ENCODE measurements at places on chromosomes 4 and X. TPM values are rescaled to one million over a fixed set of nuclear protein-coding genes. Genes with fewer than 3 reads are reported as not detected.

DNA sequence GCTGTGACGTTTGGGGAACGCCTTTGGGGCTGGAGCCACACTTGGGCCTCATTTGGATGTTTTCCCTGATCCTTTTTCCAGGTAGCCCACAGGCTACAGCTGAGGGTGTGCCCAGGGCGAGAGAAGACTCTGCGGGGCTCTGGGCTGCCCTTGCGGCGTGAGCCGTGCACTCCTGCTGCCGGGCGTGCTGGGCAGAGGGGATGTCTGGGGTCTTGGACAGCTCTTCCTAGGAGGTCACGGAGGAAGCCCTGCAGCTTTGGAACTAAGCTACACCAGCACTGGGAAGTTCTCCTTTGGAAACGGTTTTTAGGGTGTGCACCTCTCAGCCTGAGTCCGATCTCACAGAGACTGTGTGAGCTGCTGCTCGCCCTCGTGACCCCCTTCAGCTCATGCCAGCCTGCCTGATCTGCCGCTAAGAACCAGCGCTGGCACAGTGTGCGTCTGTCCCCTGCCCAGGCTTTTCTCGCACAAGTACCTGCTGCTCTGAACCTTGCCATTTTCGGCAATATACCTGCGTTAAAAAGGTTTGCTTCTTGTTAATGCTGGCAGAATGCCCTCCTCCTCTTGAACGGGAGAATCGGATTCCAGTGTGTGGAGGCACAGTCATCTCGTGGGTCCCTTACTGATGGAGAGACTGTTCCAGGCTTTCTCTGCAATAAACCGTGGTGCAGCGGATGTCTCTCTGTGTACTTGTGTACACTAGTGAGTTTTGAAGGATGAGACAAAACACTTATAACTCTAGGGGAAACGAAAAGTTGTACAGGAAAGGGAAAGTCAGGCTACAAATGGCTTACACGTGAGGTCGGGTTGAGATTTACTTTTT lies 14.3 kb downstream of the MSANTD1 start:
- peaks cover 3% of the 10 kb centered on the region for H3K4me1 ChIP-seq
- H3K36me3 ChIP-seq = no peaks in the 10 kb centered on the region
- H3K27me3 ChIP-seq = no peaks in the 10 kb centered on the region
- H3K27ac ChIP-seq = no peak overlapping the region
- H3K4me3 ChIP-seq = no peak overlapping the region
- DNase-seq = peak; percentile 3

DNA sequence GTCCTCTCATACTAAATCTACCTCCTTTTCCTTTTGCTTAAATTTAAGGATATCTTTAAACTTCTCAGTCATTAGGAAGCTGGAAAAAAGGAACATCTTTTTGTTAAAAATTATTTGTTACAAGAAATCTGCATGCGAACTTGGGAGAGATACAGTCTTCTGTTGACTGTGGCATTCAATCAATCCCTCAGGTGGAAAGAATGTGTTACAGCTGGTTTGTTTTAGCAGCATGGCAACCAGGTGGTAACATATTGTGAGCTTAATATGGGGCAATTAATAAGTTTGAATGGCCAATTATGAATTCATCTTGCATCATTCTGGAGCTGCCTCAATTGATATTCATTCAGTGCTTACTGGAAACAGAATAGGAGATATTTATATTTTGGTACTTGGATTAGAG lies 135.0 kb downstream of the GC start:
- no peaks in the 10 kb centered on the region for H3K4me1 ChIP-seq
- H3K4me3 ChIP-seq = no peak overlapping the region
- no peak for DNase-seq
- H3K27ac ChIP-seq = no peak overlapping the region
- H3K36me3 ChIP-seq = no peaks in the 10 kb centered on the region
- H3K27me3 ChIP-seq = no peaks in the 10 kb centered on the region

GRCh38 chr4:142961866-142962265 lies 115.8 kb upstream of the INPP4B start:
- H3K4me3 ChIP-seq = no peak overlapping the region
- no peak for DNase-seq
- no peak overlapping the region for H3K27ac ChIP-seq
- H3K27me3 ChIP-seq = no peaks in the 10 kb centered on the region

GRCh38 chrX:133698298-133698697 lies 283.0 kb upstream of the GPC4 start:
- no peak overlapping the region for H3K27ac ChIP-seq
- no peak for DNase-seq
- H3K36me3 ChIP-seq = no peaks in the 10 kb centered on the region
- H3K4me3 ChIP-seq = no peak overlapping the region
- H3K4me1 ChIP-seq = peaks cover 13% of the 10 kb centered on the region

DNA sequence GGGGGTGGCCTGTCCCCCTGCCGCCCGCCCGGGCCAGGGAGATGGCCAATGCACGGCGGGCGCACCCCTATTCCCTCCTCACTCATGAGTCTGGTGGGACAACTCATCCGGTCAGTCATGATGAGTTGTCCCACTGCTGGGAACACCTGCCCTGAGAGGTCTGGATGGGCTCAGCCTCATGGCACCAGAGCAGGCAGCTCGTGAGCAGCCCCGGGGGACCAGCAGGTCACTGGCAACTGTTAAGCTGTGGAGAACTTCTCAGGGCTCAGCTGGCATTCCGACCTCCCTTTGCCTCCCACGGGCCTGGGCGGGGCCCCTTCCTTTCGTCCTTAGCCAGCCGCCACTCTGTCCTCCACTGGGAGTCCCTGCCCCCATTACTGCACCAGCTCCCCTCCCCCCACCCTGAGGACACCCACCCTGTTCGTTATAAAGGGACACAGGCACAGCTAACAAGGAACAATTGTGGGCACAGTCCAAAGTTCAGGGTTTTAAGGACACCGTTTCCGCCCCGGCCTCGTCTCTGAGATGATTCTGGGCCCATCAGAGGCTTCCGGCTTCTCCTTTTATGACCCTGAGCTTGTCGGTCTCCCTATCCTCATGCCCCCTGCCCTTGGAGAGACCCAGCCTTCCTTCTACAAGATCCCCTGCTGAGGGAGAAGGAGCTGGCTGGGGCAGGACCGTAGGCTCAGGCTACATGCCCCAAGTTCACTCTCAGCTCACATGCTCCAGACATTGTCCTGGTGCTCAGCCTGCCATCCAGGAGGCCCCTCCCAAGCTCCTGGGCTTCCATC lies 14.6 kb upstream of the KIAA0232 start:
- no peak overlapping the region for H3K27ac ChIP-seq
- no peak overlapping the region for H3K4me3 ChIP-seq
- H3K4me1 ChIP-seq = peaks cover 8% of the 10 kb centered on the region
- no peaks in the 10 kb centered on the region for H3K27me3 ChIP-seq
- no peak for DNase-seq

The SORCS2 gene
- total RNA-seq = 0.05 TPM

GRCh38 chr4:8238036-8238511 lies 31.5 kb upstream of the HTRA3 start:
- no peak for DNase-seq
- H3K27ac ChIP-seq = no peak overlapping the region
- H3K4me3 ChIP-seq = no peak overlapping the region
- H3K27me3 ChIP-seq = no peaks in the 10 kb centered on the region
- H3K4me1 ChIP-seq = peaks cover 4% of the 10 kb centered on the region
- H3K36me3 ChIP-seq = no peaks in the 10 kb centered on the region

The SPANXA1 gene
- not detected for total RNA-seq

- no peaks in the 10 kb centered on the region for H3K4me1 ChIP-seq
- no peaks in the 10 kb centered on the region for H3K27me3 ChIP-seq
- no peak overlapping the region for H3K27ac ChIP-seq
- no peak for DNase-seq
- H3K36me3 ChIP-seq = no peaks in the 10 kb centered on the region
These were observed 10.5 kb upstream of the APOOL start for GRCh38 chrX:84993150-84993549.

GRCh38 chr4:1112174-1112820 lies 1.1 kb downstream of the RNF212 start:
- H3K27ac ChIP-seq = no peak overlapping the region
- no peaks in the 10 kb centered on the region for H3K27me3 ChIP-seq
- H3K4me3 ChIP-seq = no peak overlapping the region

DNA sequence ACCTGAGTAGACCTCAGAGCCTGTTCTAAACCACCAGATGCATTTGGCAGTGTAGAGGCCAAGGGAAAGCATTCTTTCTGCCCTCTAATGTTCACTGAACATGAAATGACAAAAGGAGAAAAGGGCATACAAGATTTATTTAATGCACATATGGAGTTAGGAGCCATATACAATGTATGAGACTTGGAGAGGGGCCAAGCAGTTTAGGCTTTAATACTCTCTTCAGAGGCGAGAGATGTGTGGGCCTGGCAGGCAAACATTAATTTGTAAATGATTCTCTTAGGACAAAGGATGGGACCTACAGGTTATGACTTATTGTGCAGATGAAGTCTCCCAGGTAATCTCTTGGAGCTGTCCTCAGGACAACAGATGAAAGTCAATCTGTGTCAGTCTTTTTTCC lies 631.9 kb downstream of the ADGRL3 start:
- DNase-seq = no peak
- H3K4me1 ChIP-seq = no peaks in the 10 kb centered on the region
- H3K36me3 ChIP-seq = no peaks in the 10 kb centered on the region

- H3K4me1 ChIP-seq = peaks cover 13% of the 10 kb centered on the region
- peak overlapping the region; percentile 61 for H3K4me3 ChIP-seq
- H3K36me3 ChIP-seq = no peaks in the 10 kb centered on the region
- no peaks in the 10 kb centered on the region for H3K27me3 ChIP-seq
- no peak for DNase-seq
These were observed 12.7 kb downstream of the ACOX3 start for GRCh38 chr4:8427761-8428287.

DNA sequence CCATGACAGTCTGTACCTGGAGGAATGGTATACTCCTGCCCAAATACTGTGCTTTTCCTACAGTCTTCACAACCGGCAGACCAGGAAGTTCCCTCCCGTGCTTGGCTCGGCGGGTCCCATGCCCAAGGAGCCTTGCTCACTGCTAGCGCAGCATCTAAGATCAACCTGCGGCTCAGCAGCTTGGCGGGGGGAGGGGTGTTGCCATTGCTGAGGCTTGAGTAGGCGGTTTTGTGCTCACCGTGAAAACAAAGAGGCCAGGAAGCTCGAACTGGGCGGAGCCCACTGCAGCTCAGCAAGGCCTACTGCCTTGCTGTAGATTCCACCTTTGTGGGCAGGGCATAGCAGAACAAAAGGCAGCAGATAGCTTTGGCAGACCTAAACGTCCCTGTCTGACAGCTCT lies 152.7 kb downstream of the TEX11 start:
- no peak for DNase-seq
- H3K36me3 ChIP-seq = no peaks in the 10 kb centered on the region
- no peak overlapping the region for H3K4me3 ChIP-seq
- no peak overlapping the region for H3K27ac ChIP-seq
- H3K27me3 ChIP-seq = no peaks in the 10 kb centered on the region

DNA sequence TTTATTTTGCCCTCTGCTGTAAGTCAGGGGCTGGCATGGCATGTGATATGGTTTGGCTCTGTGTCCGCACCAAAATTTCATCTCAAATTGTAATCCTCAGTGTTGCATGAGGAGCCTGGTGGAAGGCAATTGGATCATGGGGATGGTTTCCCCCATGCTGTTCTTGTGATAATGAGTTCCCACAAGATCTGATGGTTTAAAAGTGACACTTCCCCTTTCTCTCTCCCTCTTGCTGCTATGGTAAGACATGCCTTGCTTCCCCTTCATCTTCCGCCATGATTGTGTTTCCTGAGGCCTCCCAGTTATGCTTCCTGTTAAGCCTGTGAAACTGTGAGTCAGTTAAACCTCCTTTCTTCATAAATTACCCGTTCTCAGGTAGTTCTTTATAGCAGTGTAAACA lies 72.0 kb upstream of the MSX1 start:
- no peaks in the 10 kb centered on the region for H3K36me3 ChIP-seq
- no peaks in the 10 kb centered on the region for H3K4me1 ChIP-seq
- no peak for DNase-seq
- H3K27me3 ChIP-seq = no peaks in the 10 kb centered on the region
- H3K4me3 ChIP-seq = no peak overlapping the region

DNA sequence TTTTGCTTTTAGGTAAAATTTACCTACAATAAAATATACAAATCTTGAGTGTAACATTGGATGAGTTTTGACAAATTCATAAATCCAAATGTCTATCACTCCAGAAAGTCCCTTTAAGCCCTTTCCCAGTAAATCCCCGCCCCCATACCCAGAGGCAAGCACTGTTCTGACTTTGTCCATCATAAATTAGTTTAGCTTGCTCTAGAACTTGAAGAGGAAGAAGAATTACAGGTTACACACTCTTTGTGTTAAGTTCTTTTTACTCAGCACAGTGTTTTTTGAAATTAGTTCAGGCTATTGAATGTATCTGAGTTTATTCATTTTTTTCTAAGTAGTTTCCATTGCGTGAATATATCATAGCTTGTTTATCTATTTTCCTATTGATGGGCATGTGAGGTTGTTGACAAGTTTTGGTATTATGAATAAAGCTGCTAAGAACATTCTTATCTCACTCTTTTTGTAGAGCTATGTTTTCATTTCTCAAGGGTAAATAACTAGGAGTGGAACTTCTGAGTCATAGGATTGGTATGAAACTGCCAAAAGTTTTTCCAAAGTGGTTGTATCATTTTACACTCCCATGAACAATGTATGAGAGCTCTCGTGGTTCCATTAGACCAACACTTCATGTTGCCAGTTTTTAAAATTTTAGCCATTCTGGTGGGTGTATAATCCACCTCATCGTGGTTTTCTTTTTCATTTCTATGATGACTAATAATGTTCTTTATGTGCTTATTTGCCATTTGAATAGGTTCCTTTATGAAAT lies 22.4 kb upstream of the HPSE start:
- H3K27ac ChIP-seq = peak overlapping the region; percentile 84
- H3K36me3 ChIP-seq = no peaks in the 10 kb centered on the region
- H3K27me3 ChIP-seq = no peaks in the 10 kb centered on the region

- H3K36me3 ChIP-seq = no peaks in the 10 kb centered on the region
- peaks cover 10% of the 10 kb centered on the region for H3K4me1 ChIP-seq
- no peak overlapping the region for H3K4me3 ChIP-seq
- DNase-seq = peak; percentile 54
- no peak overlapping the region for H3K27ac ChIP-seq
- H3K27me3 ChIP-seq = no peaks in the 10 kb centered on the region
These were observed 6.8 kb upstream of the OCIAD2 start for GRCh38 chr4:48913346-48913745.

DNA sequence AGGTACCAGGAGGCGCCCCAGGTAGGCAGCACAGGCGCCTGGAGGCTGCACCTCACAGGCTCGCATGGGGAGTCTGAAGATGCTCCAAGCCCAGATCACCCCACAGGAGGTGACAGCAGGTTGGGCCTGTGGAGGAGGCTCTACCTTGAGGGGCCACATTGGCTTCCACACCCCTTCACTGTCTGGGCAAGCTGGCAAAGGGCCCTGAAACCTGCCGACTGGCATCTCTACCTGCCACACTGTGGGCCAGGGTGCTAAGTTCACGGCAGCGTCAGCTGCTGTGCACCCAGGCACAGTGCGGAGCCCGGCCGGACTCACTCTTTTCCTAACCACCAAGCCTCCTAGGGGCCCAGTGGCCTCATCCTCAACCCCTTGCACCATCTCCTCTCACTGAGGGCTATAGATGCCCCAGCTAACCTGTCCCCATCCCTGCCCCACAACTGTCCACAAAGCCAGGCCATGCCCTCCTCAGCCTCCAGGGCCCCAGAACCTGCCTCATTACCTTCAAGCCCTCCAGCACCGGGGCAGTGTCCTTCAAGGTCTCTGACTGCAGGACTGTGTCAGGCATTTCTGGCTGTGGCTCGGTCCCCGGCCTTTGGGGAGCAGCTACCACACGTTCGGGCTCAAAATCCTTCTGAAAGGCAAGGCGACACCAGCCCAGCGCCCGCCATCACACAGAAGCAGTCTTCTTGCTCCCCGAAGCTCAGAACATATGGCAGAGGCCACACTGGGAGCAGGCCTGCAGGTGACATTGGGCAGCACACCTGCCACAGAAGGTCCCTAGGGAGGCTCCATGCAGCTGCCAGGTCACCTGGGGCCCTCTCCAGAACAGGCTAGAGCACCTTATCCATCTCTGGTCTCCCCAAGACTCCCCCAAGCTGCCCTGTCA lies 28.8 kb downstream of the FGFR3 start:
- DNase-seq = no peak
- no peaks in the 10 kb centered on the region for H3K4me1 ChIP-seq
- H3K36me3 ChIP-seq = 0 out of 2 replicates have a peak, but pooled peaks cover 3% of the 10 kb centered on the region
